A549 treated with CORT108297 at 1 μM for 4 hours (cell line): ENCODE measurements at places on chromosomes 4 and X. TPM values are rescaled to one million over a fixed set of nuclear protein-coding genes. Genes with fewer than 3 reads are reported as not detected.

Gene SAP30
- total RNA-seq = 19.9 to 22.9 TPM (median 21.3 TPM) in 5 replicates

Gene ODAPH
- 0.18 to 0.24 TPM in 2 of 5 replicates, not detected in the others for total RNA-seq

Gene CENPE
- total RNA-seq = 5.5 to 8.4 TPM (median 7.5 TPM) in 5 replicates

Gene MAGEA2
- total RNA-seq = 0.08 to 0.13 TPM (median 0.11 TPM) in 4 of 5 replicates, not detected in the other

Gene ZAR1
- 0.06 to 0.08 TPM (median 0.06 TPM) in 3 of 5 replicates, not detected in the others for total RNA-seq

Gene ETDA
- total RNA-seq = not detected in 5 replicates

Gene CCNQ
- total RNA-seq = 38.9 to 59.5 TPM (median 57.0 TPM) in 5 replicates
